Fibroblast of the conjunctiva (primary cell): ENCODE measurements at places on chromosomes 16 and 17.

DNA sequence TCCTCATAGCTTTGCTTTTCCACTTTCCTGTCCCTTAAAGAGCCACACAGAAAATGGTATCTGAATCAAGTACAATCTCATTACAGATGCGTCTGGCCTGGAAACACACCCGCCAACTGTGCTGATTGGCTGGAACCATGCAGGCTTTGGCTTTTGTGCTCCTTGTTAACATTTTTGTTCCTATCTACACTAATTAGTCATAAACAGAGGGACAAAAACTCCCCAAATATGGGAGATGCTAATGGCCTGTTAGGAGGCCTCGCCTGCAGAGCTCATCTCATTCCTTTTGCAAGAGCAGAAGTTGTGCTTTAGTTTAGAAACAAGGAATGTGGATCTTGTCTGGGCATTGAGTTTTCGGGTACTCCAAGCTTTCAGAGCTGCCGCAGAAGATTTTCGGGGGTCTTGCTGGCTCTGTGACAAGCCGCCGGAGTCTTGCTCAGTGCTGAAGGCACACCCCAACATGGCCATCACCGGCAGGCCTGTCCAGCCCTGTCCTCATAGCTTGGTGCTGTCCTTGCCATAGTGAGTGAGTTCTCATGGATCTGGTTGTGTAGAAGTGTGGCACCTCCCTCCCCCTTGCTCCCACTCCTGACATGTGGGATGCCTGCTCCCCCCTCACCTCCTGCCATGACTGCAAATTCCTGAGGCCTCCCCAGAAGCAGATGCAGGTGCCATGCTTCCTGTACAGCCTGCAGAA lies 69.8 kb downstream of the METRNL start:
- no peak for DNase-seq

DNA sequence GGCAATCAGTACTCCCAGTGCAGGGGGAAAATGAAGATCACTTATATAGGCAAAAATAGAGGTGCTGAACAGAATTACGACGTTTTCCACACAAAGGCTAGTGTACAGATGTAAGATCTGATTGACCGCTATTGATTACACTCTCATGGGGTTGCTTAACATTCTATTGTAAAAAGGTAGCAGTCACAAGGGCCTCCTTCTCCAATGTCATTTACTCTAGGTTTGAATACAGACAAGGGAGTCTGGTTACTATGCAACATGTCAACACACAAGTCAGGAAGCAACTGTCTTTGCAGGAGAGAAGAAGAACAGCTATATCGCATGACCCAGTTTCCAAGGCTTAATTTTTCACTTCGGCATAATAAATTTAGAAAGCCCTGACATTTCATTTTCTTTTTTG lies 7.9 kb downstream of the KRT37 start:
- no peak for DNase-seq

- DNase-seq: no peak
Measured at GRCh38 chr17:40980117-40980516, 4.0 kb downstream of the KRT40 start.

- no peak for DNase-seq
Measured at GRCh38 chr17:58344047-58344790, 7.8 kb downstream of the SUPT4H1 start.

GRCh38 chr16:89633064-89633631 lies 19.7 kb downstream of the DPEP1 start:
- peak; percentile 20 for DNase-seq

- DNase-seq: no peak
Measured at GRCh38 chr16:27728691-27729090, 178.7 kb downstream of the KATNIP start.

DNA sequence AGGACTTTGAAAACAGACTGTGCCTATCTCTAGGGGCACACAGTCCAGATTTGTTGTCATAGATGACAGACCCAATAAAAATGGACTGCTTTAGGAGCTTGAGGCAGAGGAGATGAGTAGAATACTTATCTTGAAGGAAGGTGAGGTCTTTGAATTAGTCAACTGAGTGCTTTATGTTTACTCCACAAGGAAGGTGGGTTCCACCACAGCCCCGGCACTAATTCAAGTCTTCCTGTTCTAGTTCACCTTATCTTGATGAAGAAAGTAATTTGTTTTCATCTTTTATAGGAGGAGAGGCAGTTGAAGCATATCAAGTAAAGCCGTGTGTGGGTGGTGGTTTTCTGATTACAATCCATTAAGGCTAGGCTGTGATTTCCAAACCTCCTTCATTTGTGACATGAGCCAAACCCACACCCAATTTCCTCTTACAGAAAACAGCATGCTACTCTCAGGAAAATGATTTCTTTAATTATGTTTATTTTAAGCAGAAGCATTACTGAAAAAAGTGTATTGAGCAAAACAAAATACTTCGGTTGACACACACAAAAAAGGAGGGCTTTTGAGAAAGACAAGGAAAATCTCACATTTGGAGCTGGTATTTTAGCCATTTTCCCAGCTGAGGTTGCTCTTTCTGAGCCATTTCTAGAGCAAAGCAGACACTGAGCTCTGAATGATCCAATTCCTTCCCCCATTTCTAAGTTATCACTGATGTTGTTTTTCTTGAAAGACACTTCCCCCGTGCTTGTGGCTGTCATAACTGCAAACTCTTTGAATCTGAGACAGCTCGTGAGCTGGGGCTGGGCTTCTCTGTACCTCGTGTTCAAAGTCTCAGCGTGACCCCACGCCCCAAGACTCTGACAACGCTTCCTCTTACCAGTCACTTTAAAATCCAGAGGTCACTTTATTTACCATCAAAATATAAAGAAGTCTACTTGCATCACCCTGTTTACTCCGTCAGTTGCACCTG lies 35.4 kb downstream of the CDRT15 start:
- DNase-seq: no peak

- DNase-seq: no peak
Measured at GRCh38 chr17:73635101-73635817, 9.0 kb downstream of the SDK2 start.

- DNase-seq: no peak
Measured at GRCh38 chr17:11730747-11731146, 132.5 kb downstream of the DNAH9 start.

- no peak for DNase-seq
Measured at GRCh38 chr16:440627-441026, 15.2 kb downstream of the RAB11FIP3 start.

GRCh38 chr17:75386430-75386829 lies 19.0 kb downstream of the GRB2 start:
- no peak for DNase-seq

GRCh38 chr16:30740364-30741251 lies 7.6 kb upstream of the PHKG2 start:
- DNase-seq: peak; percentile 79

GRCh38 chr17:3835410-3836229 lies 10.4 kb downstream of the NCBP3 start:
- DNase-seq: no peak

DNA sequence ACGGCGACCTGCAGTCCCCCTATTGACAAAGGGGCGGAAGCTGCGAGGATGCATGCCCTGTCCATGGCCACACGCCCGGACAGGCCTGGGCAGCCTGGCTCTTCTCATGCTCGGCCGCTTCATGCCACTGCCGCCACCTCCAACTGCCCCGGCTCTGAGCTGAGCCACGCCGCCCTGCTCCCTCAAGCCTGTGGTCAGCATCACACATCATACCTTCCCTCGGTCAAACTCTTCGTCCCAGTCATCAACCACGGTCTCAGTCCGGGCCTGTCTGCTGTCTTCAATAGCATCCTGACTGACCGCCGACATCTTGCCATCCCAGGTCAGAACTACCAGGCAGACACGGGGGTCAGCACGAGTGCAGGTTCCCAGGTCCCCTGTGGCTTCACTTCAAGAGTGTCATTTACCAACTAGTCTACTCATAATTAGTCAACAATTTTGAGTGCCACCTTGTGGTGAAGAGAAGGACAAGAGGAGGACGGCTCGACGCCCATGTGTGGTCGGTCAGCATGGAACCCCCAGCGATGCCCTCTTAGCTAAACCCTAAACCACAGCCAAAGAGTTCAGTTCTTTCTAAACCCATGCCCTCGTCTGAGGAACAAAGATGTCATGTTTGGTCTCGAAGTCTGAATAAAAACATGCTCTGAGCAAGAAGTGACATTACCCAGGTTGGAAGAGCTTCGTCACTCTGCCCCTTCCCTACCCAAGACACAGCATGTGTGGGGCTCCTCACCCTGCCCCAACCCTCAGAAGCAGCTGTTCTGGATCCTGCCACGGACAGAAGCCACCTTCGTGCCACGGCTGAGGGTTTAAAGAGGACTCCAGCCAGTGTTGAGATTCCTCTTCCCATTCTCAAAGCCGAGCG lies 16.9 kb upstream of the CYTH1 start:
- DNase-seq: no peak

GRCh38 chr16:4520913-4521312 lies 17.7 kb downstream of the CDIP1 start:
- no peak for DNase-seq

- no peak for DNase-seq
Measured at GRCh38 chr16:59783191-59783590, 1049.1 kb upstream of the GOT2 start.

GRCh38 chr17:2532146-2532720 lies 20.5 kb upstream of the METTL16 start:
- DNase-seq: no peak

GRCh38 chr16:30888856-30889499 lies 4.9 kb downstream of the BCL7C start:
- DNase-seq: no peak

GRCh38 chr17:8837563-8838075 lies 29.9 kb downstream of the PIK3R6 start:
- DNase-seq: no peak

GRCh38 chr16:84075376-84075775 lies 32.8 kb upstream of the SLC38A8 start:
- no peak for DNase-seq

GRCh38 chr17:46192439-46193150 lies 634 bp downstream of the KANSL1 start:
- DNase-seq: peak; percentile 62

DNA sequence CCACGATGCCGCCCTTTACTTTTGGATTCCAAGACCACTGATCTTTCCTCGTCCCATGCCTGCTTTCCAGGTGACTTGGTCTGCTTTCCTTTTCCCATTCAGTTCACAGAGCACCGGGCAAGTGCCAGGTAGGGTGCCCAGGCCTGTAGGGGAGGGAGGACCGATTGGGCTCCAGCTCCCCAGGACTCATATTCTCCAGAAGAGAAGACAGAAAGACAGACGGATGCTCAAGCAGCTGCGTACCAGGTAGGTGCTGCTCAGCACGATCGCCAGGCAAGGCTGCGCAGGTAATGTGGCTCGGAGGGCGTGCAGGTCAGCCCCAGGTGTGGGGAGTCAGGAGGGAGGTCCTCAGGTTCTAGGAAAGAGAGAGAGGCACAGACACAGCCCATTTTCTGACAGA lies 67.5 kb upstream of the ZNF423 start:
- DNase-seq: no peak

- no peak for DNase-seq
Measured at GRCh38 chr17:77897741-77898301, 60.7 kb upstream of the TNRC6C start.

GRCh38 chr16:67548265-67549126 lies 13.8 kb upstream of the CTCF start:
- no peak for DNase-seq

DNA sequence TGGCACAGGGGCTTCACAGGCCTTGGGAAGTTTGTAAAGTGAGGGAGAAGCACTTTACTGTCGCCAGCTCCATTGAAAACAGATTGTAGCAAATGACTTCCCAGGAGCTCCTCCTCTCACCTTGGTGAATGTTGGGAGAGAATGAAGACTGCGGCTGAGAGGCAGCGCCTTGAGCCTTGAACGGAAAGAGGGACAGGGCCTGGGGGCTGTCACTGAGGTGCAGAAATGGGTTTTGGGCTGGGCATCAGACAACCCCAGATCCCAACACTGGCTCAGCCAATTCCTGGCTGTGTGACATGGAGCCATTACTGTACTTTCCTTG lies 603 bp upstream of the MRTFB start:
- DNase-seq: no peak

GRCh38 chr16:87874639-87875427 lies 5.5 kb upstream of the SLC7A5 start:
- no peak for DNase-seq

DNA sequence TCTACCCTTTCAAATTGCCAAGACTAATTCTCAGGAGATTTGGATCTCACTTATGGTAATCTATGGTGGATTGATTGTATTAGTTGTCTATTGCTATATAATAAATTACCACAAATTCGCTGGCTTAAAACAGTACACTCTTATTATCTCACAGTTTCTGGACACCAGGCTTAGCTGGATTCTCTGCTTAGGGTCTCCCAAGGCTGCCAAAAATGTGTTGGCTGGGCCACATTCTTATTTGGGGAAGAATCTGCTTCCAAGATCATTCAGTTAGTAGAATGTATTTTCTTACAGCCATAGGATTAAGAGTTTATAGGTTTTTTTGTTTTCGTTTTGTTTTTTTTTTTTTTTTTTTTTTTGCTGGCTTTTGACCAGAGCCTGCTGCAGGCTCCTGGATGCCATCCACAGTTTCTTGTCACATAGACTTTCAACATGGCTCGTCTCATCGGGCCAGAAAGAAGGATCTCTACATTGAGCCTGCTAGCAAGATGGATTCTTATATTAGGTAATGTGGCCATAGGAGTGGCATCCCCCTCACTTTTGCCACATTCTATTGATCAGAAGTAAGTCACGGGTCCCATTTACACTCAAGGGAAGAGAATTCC lies 415.3 kb downstream of the KIF2B start:
- DNase-seq: no peak

GRCh38 chr16:82598771-82599170 lies 28.0 kb upstream of the CDH13 start:
- DNase-seq: no peak

DNA sequence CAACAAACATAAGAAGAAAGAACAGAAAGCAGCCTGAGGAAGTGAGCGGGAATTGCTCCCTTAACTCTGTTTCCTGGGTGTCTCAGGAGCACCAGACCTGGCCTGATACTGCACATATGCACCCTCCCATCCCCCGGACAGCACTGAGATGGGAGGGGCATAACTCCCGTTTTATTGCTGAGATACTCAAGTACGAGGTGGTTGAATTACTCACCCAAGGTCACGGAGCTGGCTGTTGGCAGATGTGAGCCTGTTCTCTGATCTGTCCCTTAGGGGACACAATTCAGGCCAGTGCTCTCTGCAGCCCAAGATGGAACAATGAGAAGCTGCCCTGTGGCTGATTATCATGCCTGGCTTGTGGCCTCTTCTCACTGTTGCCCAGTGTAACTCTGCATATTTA lies 9.1 kb upstream of the MED9 start:
- no peak for DNase-seq

DNA sequence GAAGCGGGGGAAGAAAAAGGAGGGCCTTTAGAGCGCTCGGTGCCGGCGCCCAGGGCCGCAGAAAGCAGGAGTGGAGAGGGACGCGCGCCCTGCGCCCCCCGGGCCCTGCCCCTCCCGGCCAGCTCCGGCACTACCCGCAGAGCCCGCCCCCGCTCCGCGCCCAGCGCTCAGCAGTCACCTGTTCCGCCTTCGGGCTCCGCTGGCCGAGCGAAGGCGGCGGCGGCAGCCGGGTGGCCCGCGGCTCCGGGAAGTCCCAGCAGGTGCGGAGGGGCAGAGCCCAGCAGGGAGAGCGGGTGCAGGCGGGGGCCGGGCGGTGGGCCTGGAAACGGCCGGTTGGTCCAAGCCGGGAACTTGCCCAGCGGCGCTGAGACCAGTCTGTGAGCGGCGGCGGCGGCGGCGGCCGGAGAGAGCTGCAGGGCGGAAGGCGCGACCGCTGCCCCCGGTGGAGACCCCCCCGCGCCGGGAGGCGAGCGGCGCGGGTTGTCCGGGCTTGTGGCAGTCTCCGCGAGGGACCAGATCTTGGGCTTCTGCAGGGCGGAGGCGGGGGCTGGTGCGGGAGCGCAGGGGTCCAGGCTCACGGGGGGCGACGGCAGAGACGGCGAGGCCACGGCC lies 2.2 kb downstream of the IRX3 start:
- DNase-seq: no peak
